ENCODE measurements at places on chromosomes 2 and 18.

DNA sequence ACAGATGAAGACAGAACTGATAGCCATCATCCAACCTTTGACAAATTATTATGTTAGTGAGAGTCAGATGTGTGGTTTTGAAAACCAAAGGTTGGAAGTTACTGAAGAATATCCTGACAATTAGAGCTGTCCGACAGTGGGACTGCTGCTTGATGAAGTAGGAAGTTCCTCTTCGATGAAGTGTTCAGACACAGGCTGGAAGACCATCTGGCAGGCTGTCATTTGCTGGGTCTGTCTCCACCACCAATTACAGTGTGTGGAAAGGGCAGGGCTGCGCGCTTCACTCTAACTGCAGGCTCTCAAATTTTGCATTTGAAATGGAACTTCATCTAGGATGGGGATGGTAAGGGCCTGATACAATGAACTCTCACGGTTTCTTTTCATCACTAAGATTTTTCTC lies 313.8 kb downstream of the PIK3C3 start:
- no peak for DNase-seq

DNA sequence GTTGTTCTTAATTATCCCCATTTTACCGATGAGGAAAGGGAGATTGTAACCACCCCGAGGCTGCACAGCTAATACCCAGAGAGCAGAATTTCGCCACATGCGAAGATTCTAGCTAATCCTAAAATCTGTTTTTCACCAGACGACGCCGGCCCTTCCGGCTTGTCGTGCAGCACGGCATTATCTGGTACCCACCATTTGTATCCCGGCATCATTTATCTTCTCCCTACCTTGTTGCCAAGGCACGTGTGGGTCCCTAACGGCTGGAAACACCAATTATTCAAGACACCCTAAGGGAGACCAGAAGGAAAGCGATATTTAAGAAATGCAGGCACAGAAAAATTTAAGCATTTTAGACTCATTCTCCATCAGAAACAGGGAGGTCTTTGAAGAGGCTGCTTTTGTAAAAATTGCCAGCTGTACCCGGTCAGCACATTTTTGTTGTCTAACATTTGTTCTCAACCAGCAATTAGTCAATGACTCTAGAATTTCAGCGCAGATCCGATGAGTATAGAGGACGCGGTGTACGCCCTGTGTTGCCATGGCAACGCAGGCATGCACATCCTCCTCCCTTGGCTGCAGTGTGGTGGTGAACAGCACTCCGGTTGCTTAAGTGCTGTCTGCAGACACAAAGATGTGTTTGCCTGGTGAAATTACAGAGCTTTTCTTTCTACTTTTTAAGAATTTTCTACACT lies 111.6 kb downstream of the AGAP1 start:
- peak; percentile 88 for DNase-seq

DNA sequence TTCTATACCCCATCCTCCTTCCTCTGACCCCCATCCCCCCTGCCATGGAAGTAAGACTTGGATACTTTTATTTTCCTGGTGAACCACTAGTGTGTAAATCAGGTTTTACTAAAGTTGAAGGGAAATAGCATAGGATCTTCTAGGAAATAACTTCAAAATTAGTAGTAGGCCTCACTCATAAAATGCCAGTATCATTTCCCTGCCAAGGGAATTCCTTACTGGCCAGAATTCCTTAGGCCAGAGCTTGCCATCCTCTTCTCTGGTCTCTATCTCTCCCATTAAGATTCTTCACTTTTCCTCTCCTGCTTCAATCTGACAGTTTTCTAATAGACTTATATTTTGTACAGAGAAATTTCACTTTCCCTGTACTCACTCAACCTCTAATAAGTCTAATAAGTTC lies 322.8 kb upstream of the TANK start:
- no peak for DNase-seq

DNA sequence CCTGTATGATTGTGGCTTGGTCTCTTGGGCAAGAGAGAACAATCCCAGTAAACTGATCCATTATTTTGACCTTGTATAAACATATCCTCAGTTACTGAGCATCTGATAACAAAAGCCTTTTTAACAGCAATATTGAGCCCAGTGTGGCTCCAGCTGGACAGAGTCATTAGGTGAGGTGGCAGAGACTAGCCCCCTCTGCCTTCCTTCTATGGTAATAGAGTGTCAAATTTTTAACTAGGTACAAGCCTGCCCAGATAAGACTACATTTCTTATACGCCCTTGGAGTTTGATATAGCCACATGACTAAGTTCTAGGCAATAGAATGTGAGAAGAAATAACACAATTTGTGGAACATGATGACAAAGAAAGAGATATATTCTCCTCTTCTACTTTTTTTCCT lies 56.2 kb downstream of the HNMT start:
- DNase-seq: no peak

DNA sequence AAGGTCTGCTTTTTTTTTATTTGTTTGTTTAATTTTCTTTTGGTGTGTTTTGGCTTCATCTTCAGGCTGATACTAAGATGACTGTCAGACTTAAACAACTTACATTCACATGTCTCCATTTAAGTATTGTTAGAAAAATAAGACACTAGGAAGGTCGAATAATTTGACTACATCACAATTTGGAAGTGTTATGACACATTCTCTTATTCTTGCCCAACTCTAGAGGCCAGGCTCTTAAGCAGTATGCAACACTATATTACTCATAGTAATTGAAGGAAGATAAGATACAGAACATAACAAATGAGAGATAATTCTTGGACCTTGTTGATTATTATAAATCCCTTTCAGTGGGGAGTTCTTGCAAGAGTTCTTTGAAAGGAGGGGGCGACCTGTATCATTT lies 295.3 kb upstream of the COL3A1 start:
- no peak for DNase-seq

DNA sequence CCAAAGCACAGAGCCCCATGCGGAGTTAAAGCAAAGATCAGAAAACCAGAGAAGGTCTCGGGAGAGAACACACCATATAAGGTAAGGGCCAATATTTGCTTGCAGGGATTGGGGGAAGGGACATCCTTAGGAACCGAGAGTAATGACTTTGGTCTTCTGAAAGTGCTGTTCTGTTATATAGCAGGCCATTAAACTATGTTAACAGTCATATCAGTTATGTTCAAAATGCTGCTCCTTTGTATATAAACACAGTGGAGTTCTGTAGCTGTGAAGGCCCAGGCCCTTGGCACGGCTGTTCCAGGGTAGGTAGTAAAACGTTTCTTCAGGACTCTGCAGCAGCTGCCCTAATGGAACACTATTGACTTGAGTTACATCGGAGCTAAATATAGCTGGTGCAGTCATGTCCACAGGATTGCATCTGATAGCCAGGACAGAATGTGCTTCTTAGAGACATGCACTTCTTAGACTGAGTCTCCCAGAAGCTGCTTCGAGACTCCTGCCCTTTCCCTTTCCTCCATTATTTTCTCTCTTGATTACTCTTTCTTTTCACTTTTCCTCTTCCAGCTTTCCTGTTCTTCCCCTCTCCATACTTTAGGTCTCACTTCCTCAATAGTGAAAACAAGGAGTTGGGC lies 122.4 kb downstream of the SETBP1 start:
- peak; percentile 5 for DNase-seq

DNA sequence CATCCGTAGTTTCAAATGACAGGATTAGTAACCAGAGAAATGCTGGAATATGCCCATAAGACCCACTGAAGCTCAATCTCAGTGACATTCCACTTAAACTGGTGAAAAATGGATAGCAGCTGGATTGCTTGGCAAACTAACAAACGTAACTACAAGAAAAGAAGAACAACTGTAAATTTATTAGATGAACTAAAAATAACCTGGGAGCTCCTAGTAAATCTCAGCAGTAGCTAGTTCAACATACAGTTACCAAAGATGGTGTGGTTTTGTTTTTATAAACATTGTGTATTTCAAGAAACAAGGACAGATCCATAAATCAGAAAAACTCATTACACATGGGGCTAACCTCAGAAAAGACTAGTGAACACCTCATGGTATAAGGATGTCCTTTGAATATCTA lies 531.9 kb downstream of the XIRP2 start:
- no peak for DNase-seq

Data from occipital lobe (tissue), 3 donors.